ENCODE measurements at places on chromosomes 5 and 9.

DNA sequence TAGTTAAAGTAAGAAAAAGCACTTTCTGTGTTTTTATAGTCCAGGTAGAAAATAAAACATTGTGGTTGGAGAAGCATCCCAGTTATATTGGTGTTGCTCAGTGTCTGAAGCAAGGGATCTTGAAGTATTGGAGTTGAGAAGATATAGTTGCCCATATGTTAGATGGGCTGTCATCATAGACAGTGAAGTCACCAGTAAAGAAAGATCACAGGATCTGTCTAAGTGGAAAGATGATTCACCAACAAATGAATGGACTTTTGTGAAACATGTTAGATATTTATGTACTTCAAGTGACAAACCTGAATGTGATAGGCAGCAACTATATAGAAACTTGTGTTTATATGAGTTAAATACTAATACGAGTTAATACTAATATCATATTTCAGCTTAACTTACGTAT, 11.7 kb downstream of the OGN start:
- no peak for DNase-seq

GRCh38 chr9:68947842-68948569, 65.9 kb downstream of the PRKACG start:
- DNase-seq: no peak

GRCh38 chr9:127569886-127570401, 42.1 kb upstream of the STXBP1 start:
- no peak for DNase-seq

GRCh38 chr5:173915310-173916014, 27.3 kb downstream of the CPEB4 start:
- DNase-seq: no peak

DNA sequence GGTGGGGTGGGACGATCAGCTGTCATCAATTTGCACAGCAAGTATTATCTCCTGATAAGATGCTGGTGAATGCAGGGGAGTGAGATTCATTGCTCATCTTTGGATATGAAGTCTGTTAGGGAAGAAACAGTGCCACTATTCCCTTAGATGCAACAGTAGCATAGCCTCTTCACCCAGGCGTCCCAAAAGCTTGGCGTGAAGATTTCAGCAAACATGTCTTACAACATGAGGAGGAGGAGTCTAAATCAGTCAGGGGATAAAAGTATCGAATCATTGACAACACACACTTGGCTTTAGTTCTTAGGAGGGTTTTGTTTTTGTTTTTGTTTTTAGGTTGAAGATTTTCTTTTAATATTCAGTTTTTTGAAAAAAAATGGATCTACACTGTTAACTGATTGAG, 26.5 kb downstream of the SNX18 start:
- no peak for DNase-seq

GRCh38 chr5:177382423-177383029, 1.7 kb upstream of the SLC34A1 start:
- DNase-seq: no peak

- no peak for DNase-seq
Observed at GRCh38 chr5:99900302-99900852, 634.8 kb upstream of the FAM174A start.

All from stimulated activated CD4-positive, alpha-beta T cell treated with anti-CD3 and anti-CD28 coated beads, Interleukin-15, amount 100 ng/mL, for 1 hour (primary cell).